B cell (primary cell): ENCODE measurements at places on chromosomes 5 and 9. TPM values are rescaled to one million over a fixed set of nuclear protein-coding genes. Genes with fewer than 3 reads are reported as not detected.

GRCh38 chr5:171595401-171595800 is 176.0 kb downstream of the FGF18 start:
- no peak for DNase-seq

DNA sequence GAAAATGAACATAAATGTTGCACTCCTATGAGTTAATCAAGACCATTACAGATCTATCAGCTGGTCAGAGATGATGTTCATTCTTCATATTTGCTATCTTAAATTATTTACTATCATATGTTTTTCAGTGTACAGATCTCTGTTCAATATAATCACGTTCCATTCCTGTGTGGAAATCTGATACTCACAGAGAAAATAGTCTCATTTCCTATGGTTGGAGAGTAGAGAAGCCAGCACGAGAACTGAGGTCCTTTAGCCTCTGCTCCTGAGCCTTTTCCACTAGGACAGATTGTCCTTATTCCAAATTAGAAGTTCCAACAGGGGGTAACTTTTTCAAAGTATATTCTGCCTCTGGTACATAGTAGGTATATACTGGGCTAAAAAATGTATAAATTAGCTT is 29.2 kb downstream of the UGCG start:
- DNase-seq, result no peak

DNA sequence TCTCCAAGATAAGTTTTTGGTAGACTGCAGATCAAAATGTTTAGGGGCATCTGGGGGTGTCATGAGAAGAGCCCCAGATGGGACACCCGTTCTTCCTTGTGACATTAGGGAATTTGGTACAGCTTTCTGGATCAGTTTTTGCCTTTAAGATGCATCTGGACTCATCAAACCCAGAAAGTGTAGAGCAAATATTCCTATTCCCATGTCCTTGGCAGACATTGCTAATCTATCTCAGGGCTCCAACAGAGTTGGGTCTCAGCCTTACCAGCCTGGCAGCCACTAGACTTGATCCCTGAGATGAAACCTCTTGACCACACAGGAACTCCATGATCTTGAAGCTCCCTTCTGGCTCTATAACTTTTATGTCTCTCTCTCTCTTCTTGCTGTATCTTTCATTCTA is 35.6 kb downstream of the ERGIC1 start:
- no peak for DNase-seq

The PCA3 gene
- not detected in 2 replicates for total RNA-seq

GRCh38 chr5:122736086-122736845 is 38.6 kb upstream of the SNX2 start:
- peak; percentile 48 for DNase-seq

- no peak for DNase-seq
Observed at GRCh38 chr9:72480921-72481320, 40.5 kb upstream of the TMC1 start.

- DNase-seq, result no peak
Observed at GRCh38 chr5:65171645-65172044, 310.1 kb downstream of the ADAMTS6 start.

The LSM11 gene
- 4.2 and 4.3 TPM in 2 replicates for total RNA-seq

- DNase-seq, result no peak
Observed at GRCh38 chr5:168163966-168164365, 127.5 kb upstream of the WWC1 start.

The LHX2 gene
- 0.49 TPM in 1 of 2 replicates, not detected in the other for total RNA-seq

The HINT1 gene
- 180 and 206 TPM in 2 replicates for total RNA-seq

The DBH gene
- not detected in 2 replicates for total RNA-seq

DNA sequence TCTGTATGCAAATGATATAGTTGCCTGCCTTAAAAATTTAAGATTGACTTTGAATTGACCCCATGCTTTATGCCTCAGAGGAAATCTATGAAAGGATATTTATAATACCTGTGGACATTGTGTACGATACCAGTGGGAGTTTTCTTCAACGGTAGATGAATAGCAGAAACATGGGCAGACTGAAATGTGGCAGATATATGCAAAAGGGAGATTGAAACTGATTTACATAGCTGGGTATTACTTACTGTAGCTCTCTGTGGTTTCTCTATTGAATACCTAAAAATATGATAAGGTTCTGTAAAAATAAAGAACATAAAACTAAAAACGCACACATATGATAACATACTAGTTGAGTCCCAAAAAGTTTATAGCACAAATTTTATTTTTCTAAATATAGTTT is 345.2 kb upstream of the PCSK5 start:
- no peak for DNase-seq

DNA sequence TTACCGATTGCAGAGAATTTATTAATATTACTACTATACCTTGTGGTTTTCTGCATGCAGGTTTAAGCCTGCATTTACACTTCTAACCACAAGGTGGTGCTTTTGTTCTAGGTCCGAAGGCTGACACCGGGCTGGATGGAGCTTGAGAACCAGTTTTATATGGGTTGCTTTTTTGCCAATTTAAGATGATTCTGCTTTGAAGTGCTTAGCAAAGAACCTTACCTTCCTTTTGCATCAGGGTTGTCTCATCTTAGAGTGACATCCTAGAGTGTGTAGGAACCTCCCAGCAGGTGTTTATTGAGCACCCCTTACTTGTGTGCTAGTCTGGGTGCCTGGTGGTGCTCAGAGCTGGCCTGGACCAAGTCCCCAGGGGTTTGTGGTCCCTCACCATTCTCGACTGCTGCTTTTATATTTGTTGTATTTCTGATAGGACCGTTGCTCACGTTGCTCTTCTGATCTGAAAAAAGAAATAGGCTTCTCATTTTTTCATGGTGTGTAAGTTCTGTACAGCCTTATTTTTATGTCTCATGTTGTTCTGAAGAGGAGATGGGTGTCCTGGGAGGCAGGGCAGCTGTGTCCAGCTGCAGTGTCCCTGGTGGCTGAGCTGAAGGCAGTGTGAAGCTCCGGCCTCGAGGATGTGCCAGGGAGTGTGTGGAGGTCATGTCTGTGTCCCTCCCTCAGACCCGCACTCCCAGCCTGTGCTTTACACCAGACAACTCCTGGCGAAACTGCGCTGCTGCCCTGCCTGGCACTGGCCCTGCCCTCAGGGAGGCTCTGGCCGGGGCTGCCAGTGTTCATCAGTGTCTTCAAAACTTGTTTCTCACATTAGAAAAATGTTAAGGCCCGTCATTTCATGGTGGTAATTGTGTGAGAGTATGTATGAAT is 54.3 kb downstream of the EHMT1 start:
- DNase-seq, result peak; percentile 85

DNA sequence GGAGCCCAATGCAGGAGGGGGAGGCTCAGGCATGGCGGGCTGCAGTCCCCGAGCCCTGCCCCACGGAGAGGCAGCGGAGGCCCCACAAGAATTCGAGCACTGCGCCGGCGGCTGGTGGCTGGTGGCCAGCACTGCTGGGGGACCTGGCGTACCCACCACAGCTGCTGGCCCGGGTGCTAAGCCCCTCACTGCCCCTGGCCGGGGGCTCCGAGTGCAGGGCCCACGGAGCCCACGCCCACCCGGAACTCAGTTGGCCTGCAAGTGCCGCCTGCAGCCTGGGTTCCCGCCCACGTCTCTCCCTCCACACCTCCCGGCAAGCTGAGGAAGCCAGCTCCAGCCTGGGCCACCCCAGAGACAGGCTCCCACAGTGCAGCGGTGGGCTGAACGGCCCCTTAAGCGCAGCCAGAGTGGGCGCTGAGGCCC is 780.3 kb downstream of the DTWD2 start:
- DNase-seq, result no peak

- DNase-seq, result no peak
Observed at GRCh38 chr9:1743121-1743960, 271.8 kb upstream of the SMARCA2 start.

DNA sequence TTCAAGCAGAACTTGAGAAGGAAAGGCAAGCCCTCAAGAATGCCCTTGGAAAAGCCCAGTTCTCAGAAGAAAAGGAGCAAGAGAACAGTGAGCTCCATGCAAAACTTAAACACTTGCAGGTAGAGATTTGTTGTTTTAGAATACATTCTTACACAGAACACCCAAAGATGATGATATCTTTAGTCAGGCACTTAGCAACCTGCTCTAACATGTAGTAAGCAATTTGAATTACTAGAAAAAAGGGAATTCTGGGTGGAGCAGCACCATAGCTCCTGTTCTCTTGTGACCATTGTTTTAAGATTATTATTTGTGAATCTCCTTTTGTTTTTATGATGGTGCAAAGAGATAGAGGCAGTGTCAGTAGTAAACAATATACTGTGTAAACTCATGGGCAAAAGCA is 63.1 kb downstream of the RAB14 start:
- no peak for DNase-seq

The INSL6 gene
- not detected in 2 replicates for total RNA-seq
